HuH-7.5 (cell line): ENCODE measurements at places on chromosomes 4 and X.

GRCh38 chr4:47703956-47704355, 133.9 kb downstream of the CORIN start:
- no peak for DNase-seq

DNA sequence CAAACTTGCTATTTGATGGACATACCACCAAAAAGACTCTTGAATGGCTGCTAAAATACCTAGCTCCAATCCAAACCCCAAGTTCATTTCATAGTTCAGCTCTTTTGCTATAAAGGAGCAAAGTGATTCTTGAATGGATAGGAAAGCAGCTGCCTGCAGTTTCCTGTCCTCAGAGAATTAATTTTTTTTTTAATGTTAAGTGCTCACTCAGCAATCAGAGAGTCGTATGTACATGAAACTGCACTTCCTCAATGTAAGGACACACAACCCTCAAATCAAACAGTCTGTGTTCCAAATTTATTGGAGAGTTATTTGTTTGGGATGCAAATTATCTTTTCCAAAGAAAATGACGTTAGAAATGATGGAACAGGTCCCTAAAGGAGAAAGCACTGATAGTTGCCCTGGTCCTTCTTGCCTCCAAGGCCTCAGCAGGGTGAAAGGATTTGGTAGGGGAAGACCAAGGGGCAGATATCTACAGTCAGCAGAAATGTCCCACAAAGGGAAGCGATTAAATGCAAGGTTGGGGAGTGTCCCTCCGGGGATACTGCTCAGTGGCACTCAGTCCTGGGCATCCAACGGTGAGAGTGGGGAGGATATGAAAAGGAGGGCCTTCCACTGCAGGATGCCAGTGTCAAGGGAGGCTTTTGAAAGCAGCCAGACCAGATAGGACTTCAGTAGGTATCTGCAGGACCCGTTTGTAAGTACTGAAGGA, 67.2 kb upstream of the RASGEF1B start:
- DNase-seq, result no peak

GRCh38 chrX:63758011-63758410, 27.0 kb downstream of the ARHGEF9 start:
- DNase-seq, result no peak

DNA sequence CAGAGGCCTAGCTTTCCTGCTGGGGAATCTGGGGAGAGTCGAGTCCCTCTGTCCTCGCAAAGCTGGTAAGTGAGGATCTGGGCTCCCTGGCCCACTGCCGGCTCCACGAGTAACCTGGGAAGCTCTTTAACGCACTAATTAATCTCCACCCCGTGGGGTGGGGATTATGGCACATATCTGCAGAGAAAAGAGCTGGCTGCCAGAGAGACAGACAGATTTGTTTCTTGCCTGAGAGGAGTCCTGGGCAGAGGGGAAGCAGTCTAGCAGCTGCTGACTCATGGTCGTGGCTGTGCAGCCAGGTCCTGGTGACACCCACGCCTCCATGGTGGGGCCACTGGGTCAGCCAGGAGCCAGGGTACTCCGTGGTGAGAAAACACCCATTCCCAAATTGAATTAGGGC, 14.0 kb downstream of the SORCS2 start:
- DNase-seq, result no peak

DNA sequence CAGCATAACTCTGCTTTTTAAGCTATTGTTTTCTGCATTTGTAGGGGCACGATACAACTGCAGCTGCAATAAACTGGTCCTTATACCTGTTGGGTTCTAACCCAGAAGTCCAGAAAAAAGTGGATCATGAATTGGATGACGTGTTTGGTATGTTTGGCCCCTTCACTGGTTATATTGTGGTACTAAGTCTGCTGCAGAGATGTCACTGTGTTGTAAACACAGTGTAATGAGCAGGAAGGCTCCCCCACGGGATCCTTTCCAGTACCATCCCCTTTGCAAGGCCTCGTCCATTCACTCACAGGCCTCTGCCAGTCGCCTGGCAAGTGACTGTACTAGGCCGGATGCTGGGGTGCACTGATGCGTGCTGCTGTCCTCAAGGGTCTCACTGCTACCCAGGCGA, 13.8 kb downstream of the CYP4V2 start:
- no peak for DNase-seq
